ENCODE measurements at places on chromosomes 3 and 15.
A peak's percentile ranks its signal among the peaks of the same experiment; 100 is the strongest.

DNA sequence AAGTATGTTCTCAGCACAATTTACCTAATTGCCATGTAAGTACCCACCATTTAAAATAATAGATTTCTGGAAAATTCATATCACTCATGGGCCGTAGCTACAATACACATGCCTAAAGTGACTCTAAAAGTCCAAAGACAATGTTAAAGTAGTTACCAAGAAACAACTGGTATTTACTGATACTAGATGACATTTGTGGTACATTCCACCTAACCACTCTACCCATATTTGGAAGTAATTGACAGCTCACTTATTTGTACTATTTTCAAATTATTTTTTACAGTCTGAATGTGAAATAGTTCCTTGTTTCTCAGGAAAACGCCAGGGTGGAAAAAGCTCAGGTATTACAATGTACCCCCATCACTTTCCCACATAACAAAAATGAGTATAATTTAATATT, 573.0 kb downstream of the MECOM start:
- DNase-seq, result no peak

GRCh38 chr3:115347737-115348136, 200.6 kb upstream of the ZBTB20 start:
- no peak for DNase-seq

DNA sequence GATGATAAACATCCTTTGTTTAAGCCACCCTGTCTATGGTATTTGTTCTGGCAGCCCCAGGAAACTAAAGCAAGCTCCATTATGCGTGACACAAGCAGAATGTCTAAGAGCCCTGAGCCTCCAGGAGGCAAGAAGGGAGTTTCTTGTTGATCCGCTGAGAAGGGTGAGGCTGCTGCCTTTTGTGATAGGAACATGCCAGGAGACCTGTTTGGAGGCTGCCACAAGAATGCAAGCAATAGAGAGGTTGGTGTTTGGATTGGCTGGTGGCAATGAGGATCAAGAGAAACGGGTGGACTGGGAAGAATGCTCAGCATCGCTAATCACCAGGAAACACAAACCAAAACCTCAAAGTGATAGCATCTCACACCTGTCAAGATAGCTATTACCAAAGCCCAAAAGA, 104.8 kb downstream of the ASB7 start:
- no peak for DNase-seq

DNA sequence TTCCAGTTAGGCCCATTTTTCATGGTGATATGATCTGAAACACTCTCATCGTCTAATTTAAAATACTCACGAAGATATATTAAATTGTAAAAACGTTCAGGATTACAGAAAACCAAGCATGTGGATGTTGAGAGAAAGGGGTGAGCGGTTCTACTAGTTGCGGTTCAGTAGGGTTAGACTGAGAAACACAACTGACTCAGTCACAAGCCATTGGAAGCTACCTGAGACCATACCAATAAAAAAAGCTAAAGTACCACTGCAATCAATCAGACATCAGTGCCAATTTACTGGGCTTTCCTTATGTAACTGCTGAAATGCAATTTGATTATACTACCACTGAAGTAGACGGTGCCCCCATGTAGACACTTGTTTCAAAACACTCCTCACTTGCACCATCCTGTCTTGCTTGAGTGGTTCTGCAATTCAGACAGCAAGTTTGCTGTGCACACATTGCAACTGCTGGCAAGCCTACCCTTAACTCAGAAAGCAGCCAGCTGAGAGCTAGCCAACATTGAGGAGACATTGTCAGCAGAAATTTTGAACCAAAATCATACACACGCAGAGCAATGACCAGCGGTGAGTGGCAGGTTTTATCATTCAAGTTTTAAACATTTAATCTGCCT, 368.7 kb upstream of the ARHGEF26 start:
- DNase-seq, result no peak

DNA sequence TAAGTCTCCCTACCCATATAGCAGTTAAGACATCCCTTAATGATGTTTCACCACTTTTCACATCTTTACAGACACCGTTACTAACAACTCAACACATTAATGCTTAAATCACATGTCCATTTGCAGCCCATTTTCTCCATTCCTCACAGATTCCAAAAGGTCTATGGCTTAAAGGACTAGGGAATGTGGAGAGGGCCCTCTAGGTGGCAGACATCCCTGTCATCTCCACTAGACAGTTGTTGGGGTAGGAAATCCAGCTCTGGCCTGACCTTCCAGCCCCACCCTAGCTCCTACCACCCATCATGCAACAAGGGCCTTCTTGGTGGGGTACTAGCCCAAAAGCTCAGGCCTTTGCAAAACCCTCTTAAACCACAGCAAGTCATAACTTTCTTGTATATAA, 25.2 kb downstream of the CPEB1 start:
- no peak for DNase-seq

- DNase-seq, result peak; percentile 36
Measured at GRCh38 chr15:72319360-72319984, 485 bp downstream of the CELF6 start.

- no peak for DNase-seq
Measured at GRCh38 chr3:129598000-129598381, 8.5 kb downstream of the PLXND1 start.
